NCI-H524 treated with DMSO at 0.1 percent for 48 hours (cell line): ENCODE measurements at places on chromosomes 5 and 9.
A peak's percentile ranks its signal among the peaks of the same experiment; 100 is the strongest.

DNA sequence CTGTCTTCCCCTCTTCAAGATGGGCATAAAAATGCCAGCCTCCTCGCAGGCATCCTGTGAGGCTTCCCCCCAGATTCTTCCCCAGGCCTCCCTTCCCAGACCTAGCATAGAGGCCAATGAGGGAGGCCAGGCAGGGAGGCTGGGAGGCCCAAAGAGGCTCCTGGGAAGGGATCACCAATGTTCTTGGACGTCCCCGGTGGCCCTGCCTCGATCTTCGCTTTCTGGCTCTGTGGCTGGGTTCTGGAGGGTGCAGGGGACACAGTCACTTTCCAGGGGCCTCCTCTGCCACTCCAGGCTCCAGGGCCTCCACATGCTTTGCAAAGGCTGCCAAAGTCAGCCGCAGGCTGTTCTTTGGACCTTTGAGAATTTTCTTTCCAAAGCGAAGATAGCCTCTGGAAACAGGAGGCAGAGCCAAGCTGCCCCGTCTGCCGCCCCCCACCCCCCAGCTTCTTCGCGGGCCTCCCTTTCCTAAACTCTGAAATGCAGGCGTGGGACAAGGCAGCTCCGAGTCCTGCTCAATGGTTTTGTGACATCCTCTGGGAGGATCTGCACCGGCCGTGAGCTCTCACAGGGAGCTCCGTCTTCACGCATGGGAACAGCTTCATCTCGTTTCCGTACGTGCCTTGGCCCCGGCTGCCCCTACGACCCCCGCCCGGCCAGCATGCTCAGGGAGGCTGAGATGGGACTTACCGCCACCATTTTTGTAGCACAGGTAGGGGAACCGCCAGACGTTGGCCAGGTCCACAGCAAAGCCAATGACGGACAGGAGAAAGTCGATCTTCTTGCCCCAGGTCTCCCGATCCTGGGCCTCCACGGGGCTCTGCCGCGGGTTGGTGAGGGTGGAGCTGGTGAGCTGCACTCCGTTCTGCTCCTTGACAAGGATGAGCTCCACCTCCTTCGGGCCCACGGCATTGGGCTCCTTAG lies 2.8 kb downstream of the SLC6A3 start:
- no peak for DNase-seq

DNA sequence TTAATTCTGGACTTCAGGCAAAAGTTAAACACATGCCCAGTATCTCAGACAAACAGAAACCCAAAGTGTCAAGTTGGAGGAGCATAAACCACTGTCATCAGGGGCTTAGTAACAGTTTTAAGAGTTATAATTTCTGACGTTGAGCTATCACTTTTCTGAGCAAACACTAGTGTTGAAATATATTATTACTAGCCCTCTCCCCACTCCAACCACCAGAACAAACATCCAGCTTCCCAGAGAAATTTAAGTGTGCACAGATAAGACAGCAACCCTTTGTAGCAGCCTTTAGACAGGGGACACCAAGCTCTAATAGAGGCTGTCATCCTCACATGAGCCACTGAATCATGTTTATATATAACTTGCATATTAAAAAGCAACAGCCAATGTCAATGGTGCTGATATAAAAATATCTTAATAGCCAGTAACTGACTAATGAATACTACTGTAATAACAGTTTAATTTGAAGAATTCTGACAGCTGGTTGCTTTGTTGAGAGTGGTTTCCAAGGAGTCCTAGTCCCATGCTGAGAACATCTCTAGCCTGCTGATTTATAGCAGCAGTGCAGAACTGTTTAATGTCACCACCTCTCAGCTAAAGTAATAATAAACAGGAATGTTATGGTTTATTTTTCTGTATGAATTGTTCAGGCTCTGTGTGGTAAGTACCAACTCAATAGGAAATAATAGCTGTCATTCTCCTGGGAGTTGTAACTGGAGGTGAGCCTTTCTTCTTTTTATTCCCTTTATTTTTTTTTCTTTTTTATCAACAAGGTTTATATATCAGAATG lies 528.7 kb upstream of the ZNF608 start:
- no peak for DNase-seq

- peak; percentile 86 for DNase-seq
Observed at GRCh38 chr5:90598293-90598692, 39.7 kb downstream of the ADGRV1 start.

DNA sequence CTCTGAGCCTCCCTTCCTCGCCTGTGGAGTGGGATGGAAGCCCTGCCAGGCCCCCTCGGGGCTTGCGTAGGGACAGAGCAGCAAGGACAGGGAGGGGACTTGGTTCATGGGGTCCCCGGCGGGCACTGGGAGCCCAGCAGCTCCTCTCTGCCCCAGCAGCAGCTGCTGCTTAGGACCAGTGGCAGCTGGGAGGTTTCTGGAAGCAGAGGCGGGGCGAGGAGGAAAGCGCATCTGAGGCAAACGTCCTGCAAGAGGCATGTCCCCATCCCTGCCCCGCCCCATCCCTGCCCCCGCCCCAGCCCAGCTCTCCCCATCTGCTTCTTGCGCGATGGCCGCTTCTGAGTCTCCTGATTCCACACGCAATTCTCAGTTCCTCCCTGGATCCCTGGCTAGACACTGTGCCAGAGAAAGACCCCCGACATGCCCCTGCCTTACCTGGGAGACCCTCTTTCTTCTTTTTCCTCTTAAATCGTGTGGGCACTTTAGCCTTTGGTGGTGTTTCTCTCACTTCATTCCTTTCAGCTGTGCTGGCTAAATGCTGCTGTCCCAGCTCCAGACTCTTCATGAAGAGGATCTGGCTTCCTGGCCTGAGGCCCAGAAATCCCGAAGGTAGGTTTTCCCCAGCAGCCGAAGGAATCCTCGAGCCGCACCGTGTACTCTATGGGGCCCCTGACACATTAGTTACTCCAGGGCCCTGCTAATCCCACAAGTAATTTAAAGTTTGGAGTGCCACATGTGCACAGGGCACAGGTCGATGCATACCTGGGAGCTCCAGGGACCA lies 4.4 kb upstream of the OR2S2 start:
- peak; percentile 45 for DNase-seq

- DNase-seq, result no peak
Observed at GRCh38 chr5:154394307-154394706, 51.5 kb upstream of the SAP30L start.

- no peak for DNase-seq
Observed at GRCh38 chr5:124576848-124577409, 169.5 kb downstream of the ZNF608 start.

DNA sequence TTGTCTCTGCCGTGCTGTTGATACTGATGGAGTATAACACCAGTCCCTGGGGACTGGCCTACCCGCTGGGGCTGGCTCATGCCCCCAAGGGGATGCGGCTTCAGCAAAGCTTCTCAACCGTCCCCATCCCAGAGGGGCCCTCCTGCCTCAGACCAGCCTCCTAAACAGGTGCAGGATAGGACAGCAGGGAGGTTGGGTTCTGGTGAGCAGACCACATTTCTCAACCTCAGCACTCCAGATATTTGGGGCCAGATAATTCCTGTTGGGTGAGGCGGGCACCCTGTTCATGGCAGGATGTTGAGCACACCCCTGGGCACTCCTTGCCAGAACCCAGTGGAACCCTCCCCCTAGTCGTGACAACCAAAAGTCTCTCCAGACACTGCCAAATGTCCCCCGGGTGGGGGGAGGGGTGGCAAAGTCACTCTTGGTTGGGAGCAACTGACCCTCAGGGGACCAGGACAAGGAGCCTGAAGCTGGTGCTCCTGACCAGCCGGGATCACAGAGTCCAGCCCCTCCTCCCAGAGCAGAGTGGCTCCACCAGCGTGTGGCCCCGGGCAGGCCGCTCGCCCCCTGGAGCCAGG lies 107.8 kb downstream of the ZNF354C start:
- no peak for DNase-seq

GRCh38 chr5:71013575-71013974 lies 11.6 kb downstream of the NAIP start:
- DNase-seq, result no peak

DNA sequence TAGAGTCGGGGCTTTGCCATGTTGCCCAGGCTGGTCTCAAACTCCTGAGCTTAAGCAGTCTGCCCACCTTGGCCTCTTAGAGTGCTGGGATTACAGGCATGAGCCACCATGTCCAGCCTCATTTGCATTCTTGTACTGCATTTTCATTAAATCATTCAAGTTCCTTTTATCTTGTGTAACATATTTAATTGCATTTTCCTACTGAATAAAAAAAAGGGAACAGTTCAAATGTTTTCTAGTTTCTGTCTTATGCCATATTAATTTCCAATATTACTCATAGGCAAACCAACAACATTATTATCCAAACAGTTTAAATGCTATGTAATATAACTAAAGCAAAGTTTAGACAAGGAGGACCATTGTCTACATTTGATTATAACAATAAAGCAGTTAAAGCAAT lies 6.1 kb downstream of the SLC31A1 start:
- no peak for DNase-seq

GRCh38 chr9:133273098-133273497 lies 1.9 kb downstream of the ABO start:
- DNase-seq, result no peak

- DNase-seq, result no peak
Observed at GRCh38 chr5:74096325-74096724, 470.3 kb downstream of the ARHGEF28 start.

- DNase-seq, result no peak
Observed at GRCh38 chr9:33244137-33244784, 4.3 kb downstream of the SPINK4 start.

GRCh38 chr5:140341591-140341990 lies 4.8 kb downstream of the HBEGF start:
- DNase-seq, result no peak

GRCh38 chr5:25568989-25569625 lies 924.3 kb upstream of the CDH10 start:
- DNase-seq, result no peak

DNA sequence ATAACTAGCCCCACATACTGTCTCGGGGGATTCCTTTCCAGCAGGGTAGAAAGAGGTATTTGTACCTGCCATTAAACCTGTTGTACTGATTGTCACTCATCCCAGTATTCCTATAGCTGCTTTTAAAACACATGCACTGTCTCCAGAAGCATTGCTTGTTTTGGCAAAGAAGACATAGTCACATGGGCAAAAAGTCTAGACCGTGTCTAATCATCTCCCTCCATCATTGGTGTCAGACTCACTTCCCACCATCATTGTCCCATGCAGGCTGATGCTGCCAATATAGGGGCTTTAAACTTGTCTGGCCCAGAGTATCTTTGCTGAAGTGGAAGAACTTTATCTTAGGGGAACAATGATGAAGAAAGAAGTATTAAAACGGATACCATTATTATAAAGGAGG lies 12.6 kb downstream of the DNAJC21 start:
- no peak for DNase-seq

GRCh38 chr9:36141288-36141687 lies 4.8 kb downstream of the GLIPR2 start:
- no peak for DNase-seq
